Chondrocyte (in vitro differentiated cells): ENCODE measurements at places on chromosomes 16 and 17. TPM values are rescaled to one million over a fixed set of nuclear protein-coding genes. Genes with fewer than 3 reads are reported as not detected.
A peak's percentile ranks its signal among the peaks of the same experiment; 100 is the strongest.

DNAI2 gene
- total RNA-seq, result not detected in 3 replicates

DNA sequence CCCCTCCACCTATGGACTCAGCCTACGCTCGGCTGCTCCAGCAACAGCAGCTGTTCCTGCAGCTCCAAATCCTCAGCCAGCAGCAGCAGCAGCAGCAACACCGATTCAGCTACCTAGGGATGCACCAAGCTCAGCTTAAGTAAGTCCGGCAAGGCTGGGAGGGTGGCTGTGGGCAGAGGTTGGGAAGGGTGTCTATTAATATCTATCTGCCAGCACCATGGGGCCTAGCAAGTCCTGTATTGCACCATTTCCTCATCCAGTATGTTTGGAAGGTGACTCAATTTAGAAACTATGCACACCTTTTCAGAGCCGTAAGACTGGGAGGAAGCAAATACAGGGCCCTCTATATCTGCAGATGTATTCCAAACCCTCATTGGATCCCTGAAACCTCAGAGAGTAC lies 45.0 kb upstream of the ARHGAP44 start:
- no peak for DNase-seq

DNA sequence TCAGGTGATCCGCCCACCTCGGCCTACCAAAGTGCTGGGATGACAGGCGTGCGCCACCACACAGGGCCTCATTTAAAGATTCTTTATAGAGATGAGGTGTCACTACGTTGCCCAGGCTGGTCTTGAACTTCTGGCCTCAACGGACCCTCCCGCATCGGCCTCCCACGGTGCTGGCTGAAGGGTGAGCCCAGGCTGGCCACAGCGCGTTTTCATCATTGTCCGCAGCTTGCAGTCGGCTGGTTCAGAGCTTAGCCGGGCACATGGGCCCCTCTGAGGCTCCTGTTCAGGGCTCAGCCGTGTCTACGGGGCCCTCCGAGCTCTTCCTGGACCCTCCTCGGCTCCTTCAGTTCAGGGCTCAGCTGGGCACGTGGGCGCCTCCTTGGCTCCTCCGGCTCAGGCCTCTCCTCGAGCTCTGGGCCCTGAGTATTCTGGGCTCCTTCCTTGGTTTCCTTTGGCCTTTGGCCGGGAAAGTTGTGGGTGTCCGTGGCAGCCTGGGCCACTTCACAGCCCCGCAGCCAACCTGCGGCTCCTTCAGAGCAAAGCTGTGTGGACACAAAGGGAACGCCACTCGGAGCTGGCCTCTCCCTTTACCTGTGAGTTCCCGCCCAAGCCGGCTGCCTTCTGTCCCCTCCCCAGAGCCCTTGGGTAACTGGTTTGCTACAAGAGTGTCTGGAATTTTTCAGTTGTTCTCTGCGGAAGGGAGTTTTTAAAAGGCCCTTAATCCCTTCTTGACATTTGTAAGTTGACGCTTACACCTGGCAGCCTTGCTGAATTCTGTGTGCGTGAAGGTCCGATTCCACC lies 1.2 kb upstream of the MSLN start:
- DNase-seq, result peak; percentile 82

DNA sequence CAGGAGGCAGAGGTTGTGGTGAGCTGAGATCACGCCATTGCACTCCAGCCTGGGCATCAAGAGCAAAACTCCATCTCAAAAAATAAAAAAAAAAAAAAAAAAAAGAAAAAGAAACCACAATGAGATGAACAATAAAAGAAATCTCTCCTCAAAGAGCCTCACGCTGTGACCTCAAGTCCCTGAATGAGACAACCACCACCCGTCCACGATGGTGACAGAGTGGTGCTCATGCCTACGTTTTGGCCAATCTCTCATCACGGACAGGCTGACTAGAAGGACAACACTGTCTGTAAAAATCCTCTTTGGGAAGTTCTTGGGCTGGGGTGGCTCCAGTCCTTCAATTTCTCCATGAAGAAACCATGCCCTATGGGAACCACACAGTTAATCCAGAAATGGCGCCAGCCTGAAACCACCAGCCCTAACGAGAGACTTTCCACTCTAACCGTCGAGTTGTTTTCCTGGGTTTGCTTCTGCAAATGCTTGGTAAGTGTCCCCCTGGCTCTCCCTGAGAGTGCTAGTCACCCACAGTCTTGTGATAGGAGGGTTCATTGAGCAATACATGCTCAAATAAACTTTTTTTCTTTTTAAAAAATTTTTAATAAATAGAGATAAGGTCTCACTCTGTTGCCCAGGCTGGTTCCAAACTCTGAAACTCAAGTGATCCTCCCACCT lies 15.0 kb upstream of the PRSS27 start:
- DNase-seq, result no peak

DYNLRB2 gene
- not detected in 3 replicates for total RNA-seq

GNAO1 gene
- total RNA-seq, result 0.60 to 1.2 TPM (median 0.85 TPM) in 3 replicates

DNA sequence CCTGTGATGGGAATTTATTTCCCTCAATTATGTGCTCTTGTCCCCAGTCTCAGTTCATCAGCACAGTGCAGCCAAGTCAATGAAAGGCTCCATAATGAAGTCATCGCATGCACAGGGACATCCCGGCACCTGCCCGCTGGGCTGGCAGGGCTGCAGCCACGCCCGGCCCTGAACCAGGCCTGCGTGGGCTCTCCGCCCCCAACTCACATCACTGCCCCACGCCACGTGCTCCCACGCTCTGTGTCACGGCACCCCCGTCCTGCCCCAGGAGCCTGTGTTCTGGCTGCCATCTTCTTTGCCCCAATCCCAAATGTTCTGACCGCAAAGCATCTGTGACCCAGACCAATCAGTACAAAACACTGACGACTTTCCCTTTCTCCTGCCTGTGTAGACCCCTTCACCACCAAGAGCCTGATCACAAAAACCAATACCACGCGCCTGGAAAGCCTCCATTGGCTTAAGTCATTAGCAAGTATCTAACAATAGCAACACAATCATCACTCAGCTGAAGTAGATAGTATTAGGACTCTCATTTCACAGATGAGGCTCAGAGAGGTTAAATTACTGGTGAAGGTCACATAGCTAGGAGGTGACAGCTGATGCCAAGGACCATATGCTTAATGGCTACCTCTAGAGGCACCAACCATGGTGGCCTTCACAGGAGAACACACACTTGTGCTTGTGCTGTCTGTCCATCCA lies 202.5 kb downstream of the ZFHX3 start:
- no peak for DNase-seq

GRCh38 chr17:43528319-43528987 lies 17.7 kb downstream of the ETV4 start:
- DNase-seq, result peak; percentile 32

GRCh38 chr16:77610496-77610895 lies 111.8 kb upstream of the NUDT7 start:
- no peak for DNase-seq

CALB2 gene
- 0.39 to 0.85 TPM in 2 of 3 replicates, not detected in the other for total RNA-seq

DNA sequence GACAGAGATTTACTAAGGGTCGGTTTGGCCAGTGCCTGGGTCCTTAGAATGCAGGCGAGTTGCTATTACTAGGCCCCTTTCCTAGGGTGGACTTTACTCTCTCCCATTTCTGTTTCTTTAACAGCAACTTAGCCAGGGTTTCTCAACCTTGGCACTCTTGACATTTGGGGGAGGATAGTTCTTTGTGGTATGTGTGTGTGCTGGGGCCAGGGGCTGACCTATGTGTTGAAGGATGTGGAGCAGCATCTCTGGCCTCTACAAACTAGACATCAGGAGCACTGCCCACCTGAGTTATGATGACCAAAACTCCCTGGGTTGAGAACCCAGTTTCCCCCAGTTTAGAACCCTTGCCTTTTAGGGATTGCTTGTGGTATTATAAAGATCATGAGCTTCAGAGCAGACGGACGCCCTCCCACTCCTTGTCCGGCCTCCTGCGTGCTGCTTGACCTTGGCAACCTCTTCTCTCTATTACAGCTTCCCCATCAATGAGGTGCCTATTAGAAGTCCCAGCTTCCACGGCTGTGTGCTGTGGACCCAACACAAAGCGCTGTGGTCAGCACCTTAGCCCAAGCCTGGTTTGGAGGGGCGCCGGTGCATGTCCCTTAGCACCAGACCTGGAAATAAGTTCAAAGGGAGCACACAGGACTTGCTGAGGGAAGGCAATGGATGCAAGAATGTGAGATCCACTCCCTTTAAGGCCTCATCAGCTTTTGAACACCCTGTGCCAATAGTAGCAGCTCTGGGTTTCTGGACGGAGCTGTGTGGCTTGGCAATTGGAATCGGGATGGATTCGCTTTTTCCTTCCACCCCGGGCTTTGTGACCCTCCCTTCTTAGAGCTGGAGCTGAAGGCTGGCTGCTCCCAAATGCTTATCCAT lies 239.2 kb upstream of the MAF start:
- DNase-seq, result no peak

- DNase-seq, result no peak
These were observed 408.2 kb downstream of the SEC14L1 start for GRCh38 chr17:77548967-77549366.

DNA sequence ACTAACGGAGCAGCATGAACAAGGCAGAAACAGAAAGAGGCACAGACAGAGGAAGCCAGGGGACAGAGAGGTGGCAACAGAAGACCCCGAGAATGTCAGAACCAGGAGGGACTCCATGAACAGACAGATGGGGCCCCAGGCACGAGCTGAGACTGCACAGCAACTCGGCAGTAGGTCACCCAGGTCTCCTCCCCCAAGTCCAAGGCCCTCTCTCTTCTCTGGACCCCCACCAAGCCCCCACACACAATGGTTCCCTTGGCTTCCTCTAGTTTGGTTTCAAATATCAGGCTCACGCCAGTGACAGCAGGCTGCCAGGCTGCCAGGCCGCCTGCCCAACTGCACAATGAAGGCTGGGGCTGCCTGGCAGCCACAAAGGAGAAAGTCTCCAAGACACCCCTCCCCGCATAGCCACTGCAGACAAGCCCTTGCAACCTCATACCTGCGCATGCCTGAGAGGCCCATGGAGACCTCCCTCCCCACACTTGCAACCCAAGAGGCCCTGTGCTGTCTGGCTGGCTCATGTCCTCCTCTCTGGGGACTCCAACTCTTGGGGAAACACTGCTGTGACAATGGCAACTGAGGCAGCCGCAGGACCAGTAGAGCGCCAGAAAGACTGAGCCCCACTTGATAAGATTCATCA lies 54.8 kb downstream of the PIMREG start:
- DNase-seq, result peak; percentile 47

GRCh38 chr16:14309906-14310305 lies 238.8 kb downstream of the MRTFB start:
- DNase-seq, result no peak

DNA sequence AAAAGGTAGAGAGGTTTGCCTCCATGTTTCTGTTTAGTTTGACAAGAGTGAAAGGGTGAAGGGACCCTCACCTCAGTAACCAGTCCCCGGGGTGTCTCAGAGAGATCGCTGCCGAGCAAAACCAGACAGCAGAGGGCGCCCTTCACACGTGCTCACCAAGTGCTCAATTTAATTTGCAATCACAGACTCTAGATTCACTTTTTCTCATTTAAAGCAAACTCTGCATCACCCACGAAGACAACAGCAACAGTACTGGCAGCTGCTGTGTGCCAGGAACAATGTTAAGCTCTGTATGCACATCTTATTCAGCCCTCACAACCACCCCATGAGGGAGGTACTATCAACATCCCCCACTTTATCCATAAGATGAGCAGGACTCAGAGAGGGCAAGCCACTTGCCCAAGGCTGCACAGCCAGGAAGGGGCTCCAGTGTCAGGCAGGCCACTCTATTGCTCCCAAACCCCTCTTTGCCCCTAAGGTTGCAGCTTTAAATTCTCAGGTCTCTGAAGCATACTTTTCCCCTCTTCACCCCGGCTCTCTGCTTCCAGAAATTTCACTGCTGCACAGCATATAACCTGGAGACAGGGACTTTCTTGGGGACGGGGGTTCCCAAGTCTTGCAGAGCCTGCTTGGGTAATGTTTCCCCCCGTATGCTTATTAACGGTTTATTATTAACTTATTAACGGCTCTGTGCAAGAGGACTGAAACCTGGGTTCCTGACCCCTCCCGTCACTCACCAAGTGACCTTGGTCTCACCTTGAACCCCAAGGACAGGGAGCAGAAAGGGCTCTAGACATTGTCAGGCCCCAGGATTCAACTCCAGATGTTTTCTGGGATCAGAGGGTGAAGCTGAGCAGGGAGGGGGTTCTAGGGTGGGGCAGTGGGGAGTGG lies 70.9 kb downstream of the CNGB1 start:
- DNase-seq, result no peak

- DNase-seq, result no peak
These were observed 21.1 kb upstream of the CORO6 start for GRCh38 chr17:29643817-29644160.

- peak; percentile 64 for DNase-seq
These were observed 2.8 kb upstream of the NTN3 start for GRCh38 chr16:2468233-2468724.

AOC2 gene
- 1.4 to 2.2 TPM (median 1.4 TPM) in 3 replicates for total RNA-seq

TBC1D3G gene
- total RNA-seq, result not detected in 3 replicates

TMEM204 gene
- total RNA-seq, result 2.9 to 9.7 TPM (median 8.4 TPM) in 3 replicates

DNA sequence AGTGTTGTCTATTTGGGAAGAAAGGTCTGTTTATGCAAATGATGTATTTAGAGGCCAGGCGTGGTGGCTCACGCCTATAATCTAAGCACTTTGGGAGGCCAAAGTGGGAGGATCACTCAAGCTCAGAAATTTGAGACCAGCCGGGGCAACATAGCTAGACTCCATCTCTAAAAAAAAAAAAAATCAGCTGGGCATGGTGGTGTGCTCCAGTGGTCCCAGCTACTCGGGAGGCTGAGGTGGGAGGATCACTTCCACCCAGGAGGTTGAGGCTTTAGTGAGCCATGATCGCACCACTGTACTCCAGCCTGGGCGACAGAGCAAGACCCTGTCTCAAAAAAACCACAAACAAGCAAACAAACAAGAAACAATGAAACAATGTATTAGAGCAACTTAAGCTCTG lies 18.9 kb upstream of the HEATR3 start:
- no peak for DNase-seq

SLC26A11 gene
- 16.2 to 19.0 TPM (median 16.2 TPM) in 3 replicates for total RNA-seq

- DNase-seq, result no peak
These were observed 7.3 kb upstream of the TSPOAP1 start for GRCh38 chr17:58335779-58336455.

HEXD gene
- 10.8 to 17.7 TPM (median 11.2 TPM) in 3 replicates for total RNA-seq

GRCh38 chr16:9820476-9821246 lies 361.6 kb downstream of the GRIN2A start:
- DNase-seq, result no peak

DNA sequence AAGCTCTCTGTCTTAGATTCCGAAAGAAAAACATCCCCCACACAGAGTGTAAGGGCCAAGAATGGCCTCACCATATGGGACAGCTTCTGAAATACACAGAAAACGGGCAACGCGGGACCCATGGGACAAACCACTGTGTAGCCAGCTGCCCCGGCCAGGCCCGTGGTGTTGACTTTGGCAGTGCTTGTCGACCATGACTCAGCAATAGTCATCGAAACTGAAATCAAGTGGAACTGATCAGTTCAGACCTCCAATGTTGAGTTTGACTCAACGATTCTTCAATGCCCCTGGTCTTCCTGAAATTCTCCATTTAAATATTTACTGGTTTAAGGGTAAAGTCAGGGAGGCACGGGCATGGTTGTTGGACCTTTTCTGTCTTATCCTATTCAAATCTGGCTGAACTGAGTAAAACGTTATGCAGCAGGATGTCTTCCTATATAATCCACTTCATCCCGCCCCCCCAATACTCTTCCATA lies 27.5 kb downstream of the ZFHX3 start:
- no peak for DNase-seq

GRCh38 chr17:77303620-77304019 lies 162.9 kb downstream of the SEC14L1 start:
- no peak for DNase-seq

KRT12 gene
- total RNA-seq, result not detected in 3 replicates
